ENCODE measurements at places on chromosomes 12 and 14.

GRCh38 chr14:105711044-105711620, 184.7 kb downstream of the TMEM121 start:
- DNase-seq: no peak

DNA sequence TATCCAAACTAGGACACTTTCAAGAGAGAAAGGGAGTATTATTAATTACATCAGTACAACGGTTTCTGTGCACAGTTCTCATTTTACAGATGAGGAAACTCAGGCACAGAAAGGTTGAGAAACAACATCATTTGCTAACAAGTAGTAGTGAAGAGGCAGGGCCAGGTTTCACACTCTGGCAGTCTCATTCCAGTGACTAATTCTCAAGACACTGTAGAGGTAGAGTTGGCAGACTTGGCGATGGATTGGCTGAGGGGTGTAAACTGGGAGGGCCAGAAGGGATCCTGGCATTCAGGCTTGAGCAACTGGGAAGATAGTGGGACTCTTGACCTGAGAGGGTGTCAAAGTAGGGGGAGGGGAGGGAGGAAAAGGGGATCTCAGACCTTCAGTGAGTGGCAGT, 73.8 kb upstream of the BDKRB2 start:
- DNase-seq: no peak

DNA sequence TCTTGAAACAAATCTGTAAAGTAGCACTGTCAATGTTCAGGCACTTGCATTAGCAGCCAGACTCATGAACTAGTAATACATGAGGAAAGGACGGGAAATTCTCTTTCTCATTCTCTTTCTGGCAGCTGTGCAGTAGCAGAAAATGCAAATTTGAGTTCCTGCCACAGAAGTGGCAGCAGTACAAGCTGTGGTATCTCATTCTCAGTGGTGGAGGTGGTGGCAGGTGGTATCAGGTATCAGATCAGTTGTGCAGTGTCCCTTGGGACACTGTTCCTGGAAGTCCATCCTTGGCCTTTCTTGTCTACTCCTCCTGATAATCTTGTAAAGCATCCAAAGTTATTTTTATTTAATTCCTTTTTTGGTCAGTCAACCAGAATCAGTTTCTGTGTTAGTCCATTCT, 103.0 kb downstream of the C12orf42 start:
- DNase-seq: no peak

GRCh38 chr14:92259613-92260357, 63.2 kb upstream of the SLC24A4 start:
- DNase-seq: no peak

- no peak for DNase-seq
Observed at GRCh38 chr14:65222440-65222858, 120.1 kb upstream of the MAX start.

DNA sequence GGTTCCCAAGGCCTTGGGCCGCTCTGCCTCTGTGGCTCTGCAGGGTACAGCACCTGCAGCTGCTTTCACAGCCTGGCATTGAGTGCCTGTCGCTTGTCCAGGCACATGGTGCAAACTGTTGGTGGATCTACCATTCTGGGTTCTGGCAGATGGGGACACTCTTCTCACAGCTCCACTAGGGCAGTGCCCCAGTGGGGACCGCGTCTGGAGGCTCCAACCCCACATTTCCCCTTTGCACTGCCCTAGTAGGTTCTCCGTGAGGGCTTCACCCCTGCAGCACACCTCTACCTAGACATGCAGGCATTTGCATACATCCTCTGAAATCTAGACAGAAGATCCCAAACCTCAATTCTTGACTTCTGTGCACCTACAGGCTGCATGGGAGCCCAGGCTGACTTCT, 19.2 kb upstream of the ASPG start:
- DNase-seq: no peak

DNA sequence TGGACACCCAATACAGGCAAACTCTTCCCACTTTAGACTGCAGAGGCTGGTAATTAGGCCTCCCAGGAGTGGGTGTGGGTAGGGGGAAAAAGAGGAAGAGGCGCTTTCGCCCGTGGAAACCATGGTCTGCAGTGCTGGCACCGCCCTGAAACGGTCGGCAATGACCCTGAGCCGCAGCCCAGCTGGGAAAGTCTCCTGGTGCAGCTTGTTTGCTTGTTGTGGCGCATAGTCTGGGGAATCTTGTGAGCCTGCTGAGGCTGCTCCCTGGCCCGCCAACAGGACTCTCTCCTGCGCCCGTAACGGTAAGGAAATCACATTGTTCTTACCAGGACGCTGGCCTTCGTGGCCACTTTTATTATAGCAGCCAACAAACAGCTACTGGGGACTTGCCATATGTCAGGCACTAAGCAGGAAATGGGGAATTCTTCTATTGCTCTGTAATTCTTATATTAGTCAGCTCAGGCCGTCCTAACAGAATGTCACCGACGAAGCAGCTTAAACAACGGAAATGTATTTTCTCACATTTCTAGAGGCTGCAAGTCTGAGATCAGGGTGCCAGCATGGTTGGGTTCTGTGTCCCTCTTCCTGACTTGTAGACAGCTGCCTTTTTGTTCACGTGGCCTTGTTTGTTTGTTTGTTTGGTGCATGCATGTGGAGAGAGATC, 52.5 kb upstream of the RIN3 start:
- no peak for DNase-seq

GRCh38 chr12:18799561-18799960, 61.6 kb downstream of the CAPZA3 start:
- DNase-seq: no peak

DNA sequence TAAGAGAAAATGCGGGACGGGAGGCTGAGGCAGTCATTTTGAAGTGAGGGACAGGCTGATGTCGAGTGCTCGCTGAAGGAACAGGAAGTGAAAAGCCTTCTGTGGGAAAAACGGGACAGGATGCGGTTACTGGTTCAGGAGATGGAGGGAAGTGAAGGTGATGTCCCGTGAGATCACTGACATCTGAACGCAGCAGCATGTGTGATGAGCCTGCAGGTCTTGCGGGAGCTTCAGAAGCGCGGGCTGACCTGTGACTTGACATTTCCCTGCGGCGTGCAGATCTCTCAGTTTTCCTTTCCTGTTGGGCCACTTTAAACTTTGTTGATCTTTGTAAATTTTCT, 77.8 kb downstream of the DDX51 start:
- no peak for DNase-seq

DNA sequence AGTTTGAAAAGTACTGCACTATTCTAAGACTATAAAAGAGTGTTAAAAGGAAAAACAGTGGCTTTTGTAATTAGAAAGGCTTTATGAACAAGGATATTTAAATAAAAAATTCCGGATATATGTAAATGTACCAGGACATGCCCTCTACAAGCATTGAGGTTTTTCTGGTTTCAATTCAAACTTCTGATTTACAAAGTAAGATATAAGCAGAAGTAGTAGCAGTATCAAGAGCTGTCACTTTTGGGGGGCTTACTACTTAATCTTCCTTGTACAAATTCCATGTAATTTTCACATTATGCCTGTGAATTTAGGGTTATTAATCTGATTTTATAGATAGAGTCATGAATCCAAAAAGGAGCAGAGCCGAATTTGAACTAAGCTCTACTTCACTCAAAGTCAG, 170.3 kb upstream of the ATP2B1 start:
- DNase-seq: no peak

DNA sequence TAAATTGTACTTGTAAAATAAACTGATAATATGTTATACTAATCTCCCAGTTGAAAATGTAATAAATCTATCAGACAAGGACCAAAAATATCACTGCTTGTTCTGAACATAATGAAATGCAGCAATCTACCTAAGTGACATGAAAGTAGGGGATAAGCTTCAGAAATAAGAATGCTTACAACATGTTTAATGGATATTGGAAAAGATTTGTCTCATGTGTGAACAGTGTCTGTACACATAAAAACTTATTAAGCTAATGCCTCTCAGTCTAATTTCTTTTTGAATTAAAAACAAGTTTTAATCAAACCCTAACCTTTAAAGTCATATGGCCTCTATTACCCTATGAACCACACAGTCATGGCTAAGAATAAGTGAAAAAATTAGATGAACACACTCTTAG, 465.3 kb downstream of the MDGA2 start:
- DNase-seq: no peak

GRCh38 chr14:22176957-22177356, 412.1 kb downstream of the DAD1 start:
- no peak for DNase-seq

- DNase-seq: no peak
Observed at GRCh38 chr12:29032446-29032845, 116.6 kb upstream of the FAR2 start.

GRCh38 chr12:69873429-69873828, 48.4 kb downstream of the MYRFL start:
- DNase-seq: no peak

DNA sequence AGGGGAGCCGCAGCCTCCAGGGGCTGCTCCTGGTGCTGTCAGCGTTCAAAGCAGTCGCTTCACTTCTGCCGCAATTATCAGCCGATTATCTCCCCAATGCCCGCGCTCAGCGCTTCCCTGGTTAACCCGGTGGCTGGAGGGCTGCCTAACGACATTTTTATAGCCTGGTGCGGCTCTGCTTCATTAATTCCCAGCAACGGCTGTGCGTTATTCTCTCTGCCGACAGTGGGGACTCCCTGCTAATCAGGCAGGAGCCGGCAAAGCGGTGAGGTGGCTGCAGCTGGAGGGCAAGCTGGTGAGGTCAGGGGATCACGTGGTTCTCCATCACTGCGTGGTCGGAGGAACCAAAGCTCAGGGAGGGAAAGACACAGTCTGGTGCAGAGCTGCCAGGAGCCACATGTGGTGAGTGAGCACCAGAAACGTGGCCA, 62.9 kb downstream of the GLRX5 start:
- DNase-seq: peak; percentile 17

- no peak for DNase-seq
Observed at GRCh38 chr12:46043972-46044520, 53.7 kb upstream of the SCAF11 start.

- DNase-seq: no peak
Observed at GRCh38 chr14:64541972-64542835, 1.7 kb downstream of the HSPA2 start.

DNA sequence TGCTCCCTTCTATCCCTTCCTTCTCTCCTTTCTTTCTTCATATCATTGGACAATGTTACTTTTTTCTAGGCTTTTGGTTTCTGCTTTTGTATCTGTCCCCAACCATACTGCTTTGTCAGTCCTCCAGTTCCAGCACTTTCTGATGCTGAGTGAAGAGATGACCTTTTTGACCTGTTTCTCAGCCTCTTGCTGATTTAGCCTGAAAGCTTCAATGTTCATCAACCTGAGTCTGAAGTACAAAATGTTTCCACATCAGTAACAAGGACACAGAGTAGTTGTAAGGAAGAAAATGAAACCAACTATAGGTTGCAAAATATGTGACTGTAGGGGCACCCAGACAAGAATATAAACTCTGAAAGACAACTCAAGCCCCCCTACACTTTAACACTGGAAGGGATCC, 25.2 kb upstream of the AKAP6 start:
- DNase-seq: no peak

- DNase-seq: no peak
Observed at GRCh38 chr12:16075887-16076286, 164.8 kb downstream of the DERA start.

GRCh38 chr14:91418387-91419043, 895 bp upstream of the CCDC88C start:
- no peak for DNase-seq

DNA sequence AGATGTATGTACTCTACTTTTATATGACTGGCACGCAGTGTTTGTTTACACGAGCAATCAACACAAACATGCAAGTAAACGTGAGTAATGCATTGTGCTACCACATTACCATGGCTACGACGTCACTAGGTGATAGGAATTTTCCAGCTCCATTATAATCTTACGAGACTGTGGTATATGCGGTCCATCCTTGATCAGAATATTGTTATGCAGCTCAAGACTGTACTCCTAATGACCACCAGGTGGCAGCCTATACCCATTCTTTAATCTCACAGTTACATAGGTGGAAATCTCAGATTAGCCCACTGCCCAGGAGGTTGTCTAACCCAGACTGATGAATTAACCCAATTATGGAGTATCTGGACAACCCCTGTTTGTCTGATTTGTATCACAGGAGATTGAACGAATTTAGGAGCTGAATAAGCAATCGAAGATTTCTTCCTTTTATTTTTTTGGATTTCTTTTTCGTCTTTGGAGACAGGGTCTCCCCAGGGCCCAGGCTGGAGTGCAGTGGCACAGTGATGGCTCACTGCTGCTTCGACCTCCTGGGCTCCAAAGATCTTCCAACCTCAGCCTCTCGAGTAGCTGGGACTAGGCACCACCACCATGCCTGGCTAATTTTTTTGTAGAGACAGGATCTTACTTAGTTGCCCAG, 8.7 kb upstream of the TESPA1 start:
- peak; percentile 12 for DNase-seq
